ENCODE measurements at places on chromosomes 7 and 10.

- DNase-seq: no peak
These were observed 457.9 kb upstream of the TPK1 start for GRCh38 chr7:145293754-145294153.

DNA sequence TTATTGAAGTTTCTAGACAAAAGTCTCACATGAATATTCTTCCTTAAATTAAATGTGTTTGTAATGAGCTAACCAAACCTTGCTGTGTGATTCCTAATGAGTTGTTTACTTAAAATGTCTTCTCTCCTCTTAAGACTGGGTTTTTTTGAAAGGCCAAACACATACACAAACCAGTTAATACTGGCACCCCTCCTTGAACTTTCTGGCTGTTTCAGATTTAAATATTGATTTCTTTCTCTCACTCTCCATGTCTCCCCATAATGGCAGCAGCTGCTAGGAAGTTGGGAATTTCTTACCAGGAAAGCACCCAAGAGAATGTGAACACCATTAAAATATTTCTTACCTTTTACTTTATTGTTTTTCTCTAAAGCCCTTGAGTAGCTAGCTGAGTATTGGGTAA, 11.4 kb upstream of the PTN start:
- DNase-seq: no peak

DNA sequence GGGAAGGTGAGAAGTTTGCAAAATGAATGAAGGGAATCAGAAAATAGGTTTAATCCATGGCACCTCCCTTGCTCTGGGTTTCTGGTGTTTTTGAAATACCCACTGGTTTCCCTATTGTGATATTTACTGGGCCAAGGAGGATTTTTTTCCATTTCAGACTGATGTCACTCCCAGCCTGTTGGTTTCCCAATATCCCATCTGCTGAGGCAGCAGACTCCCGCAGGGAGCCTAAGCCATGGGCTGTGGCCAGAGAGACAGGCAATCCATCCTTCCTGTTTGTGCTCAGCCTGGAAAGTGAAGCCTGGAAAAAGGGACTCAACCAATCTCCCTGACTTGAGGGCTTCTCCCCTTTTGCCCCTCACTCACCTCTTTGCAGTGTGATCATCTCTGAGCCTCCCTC, 22.8 kb downstream of the FAM107B start:
- DNase-seq: no peak

DNA sequence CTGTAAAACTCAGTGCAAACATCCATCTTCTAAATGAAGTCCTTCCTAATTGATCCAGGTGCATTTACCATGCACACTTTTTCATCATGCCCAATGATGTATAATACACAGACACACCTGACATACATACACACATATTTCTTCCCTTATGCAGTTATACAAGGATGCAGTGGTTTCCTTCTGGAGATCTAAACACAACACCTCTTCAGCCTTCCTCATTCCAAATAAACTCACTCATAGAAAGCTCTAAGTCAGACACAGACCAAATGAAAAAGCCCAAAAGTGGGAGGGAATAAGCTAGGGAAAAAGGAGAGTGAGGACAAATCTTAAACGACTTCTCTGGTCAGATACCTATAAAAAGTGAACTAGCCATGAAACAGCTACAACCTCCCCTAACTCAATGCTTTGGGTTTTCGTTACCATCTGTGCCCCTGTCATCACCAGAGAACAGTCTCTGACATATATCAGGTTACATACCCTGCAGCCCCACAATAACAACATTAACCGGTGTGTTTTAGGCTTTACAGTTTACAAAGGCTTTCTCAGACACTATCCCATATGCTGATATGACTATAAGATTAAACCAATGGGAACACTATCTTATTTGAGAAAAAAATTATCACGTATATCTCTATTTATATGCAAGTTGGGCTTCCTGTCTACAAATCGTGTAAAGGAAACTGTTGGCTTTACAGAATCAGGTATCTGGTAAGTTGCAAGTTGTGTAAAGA, 675.2 kb downstream of the PHTF2 start:
- DNase-seq: no peak

GRCh38 chr7:112779667-112780066, 10.5 kb downstream of the TMEM168 start:
- DNase-seq: no peak

DNA sequence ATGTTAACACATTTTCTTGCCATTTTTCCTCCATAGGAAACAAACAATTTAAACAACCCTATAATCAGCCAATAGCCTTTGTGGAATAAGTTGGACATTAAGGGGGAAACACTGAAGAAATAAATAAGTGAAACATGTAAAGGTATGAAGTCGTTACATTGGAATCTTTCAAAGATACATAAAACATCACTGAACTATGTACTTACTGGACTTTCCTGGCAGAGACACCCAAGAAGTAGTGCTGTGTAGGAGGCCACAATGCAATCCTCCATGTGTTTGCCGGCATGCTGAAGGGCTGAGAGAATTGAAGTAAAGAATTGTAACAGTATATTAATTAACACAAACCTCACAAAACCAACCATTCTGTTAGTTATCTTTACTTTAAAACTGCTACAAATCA, 76.5 kb upstream of the GRID1 start:
- DNase-seq: no peak

- no peak for DNase-seq
These were observed 27.6 kb downstream of the AVL9 start for GRCh38 chr7:32522746-32523530.

- no peak for DNase-seq
These were observed at the start of gene ICA1 for GRCh38 chr7:8261711-8262695. TSS of gene ICA1 (minus strand) at chr7:8262167. CDS start at chr7:8235926, 26,241 bp downstream.

- DNase-seq: no peak
These were observed 88.4 kb upstream of the LANCL2 start for GRCh38 chr7:55276572-55277295.

- no peak for DNase-seq
These were observed 18.3 kb downstream of the WDR91 start for GRCh38 chr7:135192914-135193536.

DNA sequence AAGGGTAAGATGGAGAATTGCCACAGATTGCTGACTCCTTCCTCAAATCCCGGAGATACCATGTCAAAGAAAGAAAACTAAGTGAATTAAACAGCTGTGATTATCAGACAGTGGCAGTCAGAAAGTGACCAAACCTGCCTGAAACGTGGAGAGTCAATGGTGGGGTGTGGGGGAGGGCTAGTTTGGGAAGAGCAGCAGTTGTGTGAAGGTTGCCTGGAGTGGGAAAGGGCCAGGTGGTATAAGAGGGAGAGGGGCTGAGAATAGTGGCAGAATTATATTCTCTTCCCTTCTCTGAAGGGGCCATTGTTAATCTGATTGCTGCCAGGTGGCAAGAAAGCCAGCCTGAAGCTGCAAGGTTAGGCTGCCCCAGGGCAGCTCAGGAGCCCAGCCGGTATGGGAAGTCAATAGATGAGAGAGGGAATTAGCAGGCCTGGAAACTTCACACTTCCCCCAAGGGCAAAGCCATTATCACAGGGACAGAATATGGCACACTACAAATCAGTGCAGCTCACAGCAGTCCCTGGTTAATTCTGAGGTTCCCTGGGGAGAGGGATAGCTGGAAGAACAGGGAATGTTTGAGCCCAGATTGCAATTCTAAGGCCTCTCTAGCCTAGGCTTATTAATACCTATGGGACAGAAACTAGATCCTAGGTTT, 83.9 kb upstream of the ITGB1 start:
- DNase-seq: no peak

GRCh38 chr10:77300682-77301302, 336.8 kb downstream of the KCNMA1 start:
- no peak for DNase-seq

DNA sequence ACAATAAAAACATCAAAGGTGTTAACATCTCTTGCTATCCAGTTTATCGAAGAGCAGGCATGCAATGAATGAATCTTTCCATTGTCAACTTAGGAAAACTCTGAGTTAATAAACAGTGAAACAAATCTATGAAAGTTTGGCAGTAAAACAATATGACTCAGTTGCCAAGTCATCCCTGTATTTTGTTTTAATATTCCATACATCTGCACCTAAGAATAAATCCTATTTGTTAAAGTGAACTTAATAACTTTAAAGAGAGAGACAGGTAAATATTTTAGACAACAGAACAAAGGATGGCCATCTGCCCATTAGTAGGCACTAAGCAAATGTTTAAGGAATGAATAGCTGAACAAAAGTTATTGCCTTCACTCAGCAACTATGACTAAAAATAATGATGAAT, 700.5 kb upstream of the CELF2 start:
- DNase-seq: no peak

GRCh38 chr10:3094609-3095036, 27.3 kb downstream of the PFKP start:
- DNase-seq: no peak

GRCh38 chr10:10855151-10855581, 162.5 kb upstream of the CELF2 start:
- DNase-seq: no peak

GRCh38 chr10:110481919-110482318, 15.8 kb upstream of the DUSP5 start:
- no peak for DNase-seq

DNA sequence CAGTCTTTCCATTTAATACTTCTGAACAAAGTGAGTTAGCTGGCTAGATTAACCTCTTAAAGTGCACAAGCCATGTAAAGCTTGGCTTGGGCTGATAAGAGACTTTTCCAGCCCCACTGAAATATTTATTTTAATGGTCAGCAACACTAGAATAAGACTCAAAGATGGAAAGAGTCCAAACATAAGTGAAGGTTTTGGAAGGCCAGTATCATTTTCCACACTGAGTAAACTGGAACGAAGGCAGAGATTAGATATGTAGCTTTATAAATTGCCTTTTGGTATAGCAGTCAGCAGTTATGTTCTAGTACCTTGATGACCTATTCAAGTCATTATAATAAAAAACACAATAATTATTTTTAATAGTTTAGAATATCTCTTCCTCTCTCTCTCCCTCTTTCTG, 102.2 kb downstream of the HDAC9 start:
- DNase-seq: no peak

- DNase-seq: no peak
These were observed 431.4 kb downstream of the SDK1 start for GRCh38 chr7:3732395-3733005.

GRCh38 chr10:5447611-5448071, 35.3 kb downstream of the NET1 start:
- DNase-seq: no peak

GRCh38 chr7:106073701-106074100, 38.4 kb downstream of the SYPL1 start:
- DNase-seq: no peak

- no peak for DNase-seq
These were observed 7.0 kb downstream of the GPAM start for GRCh38 chr10:112176543-112176942.

DNA sequence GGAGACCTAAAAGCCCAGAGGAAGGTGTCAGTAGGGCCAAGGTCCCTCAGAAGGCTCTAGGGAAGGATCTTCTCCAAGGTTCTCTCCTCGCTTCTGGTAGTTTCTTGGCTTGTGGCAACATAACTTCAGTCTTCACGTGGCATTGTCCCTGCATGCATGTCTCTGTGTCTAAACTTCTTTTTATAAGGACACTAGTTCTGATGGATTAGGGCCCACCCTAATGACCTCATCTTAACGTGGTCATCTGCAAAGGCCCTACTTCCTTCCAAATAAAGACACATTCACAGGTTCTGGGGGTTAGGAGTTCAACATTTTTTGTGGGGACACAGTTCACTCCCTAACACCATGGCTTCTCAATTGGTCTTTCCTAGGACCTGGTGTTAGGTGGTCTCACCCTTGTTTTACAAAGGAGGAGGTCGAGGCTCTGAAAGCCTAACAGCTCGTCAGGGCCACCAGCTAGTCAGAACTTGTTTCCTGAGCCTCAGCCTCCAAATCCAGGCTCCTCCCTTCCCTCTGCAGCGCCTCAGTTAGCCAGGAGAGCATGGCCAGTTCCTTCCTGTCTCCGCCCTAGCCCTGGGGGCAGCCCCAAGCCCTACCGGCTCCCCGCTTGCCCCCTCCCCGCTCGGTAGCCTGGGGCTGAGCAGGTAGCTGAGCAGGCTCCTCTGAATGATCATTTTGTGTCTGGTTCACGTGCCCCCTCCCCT, 109.7 kb upstream of the PPIF start:
- DNase-seq: no peak

- DNase-seq: no peak
These were observed 283.4 kb downstream of the CCDC3 start for GRCh38 chr10:12717981-12718707.

GRCh38 chr7:132291481-132291880, 284.8 kb downstream of the PLXNA4 start:
- DNase-seq: no peak

DNA sequence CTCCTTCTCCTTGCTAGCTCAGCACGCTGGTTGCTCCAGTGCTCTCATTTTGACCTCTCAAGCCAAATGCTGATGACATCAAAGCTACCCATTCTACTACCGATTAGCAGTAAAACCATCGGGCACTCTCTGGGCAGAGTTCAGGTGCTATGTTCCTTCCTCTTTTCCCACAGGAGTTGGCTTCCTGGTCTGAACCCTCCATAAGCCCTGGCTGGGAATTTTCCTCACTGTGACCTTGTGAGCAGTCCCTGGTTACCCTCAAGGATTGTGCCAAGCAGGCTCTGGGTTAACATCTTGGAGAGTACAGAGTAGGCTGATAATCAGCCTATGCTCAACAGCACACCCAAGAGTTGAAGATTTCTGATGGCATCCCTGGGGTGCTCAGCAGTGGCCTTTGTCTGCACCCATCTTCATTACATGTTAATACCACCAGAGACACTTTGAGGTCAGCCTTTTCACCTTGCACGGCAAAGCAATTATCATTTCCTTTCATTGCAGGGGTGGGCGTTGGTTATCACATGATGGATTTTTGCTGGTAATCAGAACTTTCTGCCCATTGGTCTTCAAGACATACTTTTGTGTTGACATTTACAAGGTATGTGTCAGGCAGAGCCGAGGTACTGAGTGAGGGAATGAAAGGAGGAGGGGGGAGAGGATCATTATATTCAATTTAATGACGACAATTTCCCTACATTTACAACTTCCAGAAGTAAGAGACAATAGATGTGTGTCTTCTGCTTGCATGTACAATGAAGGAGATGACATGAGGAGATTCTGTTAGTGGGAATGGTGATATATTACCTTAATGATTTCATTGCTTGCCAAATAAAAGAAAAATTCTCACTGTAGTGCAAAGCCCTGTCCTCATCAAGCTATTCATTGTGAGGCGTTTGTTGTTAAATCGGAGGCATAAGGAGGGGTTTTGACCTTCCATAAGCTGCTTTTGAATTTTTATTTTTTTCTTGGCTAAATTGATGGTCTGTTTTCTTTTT, 452.0 kb downstream of the LRMDA start:
- DNase-seq: no peak

- DNase-seq: no peak
These were observed 84.5 kb downstream of the CUX1 start for GRCh38 chr7:101901661-101902491.

DNA sequence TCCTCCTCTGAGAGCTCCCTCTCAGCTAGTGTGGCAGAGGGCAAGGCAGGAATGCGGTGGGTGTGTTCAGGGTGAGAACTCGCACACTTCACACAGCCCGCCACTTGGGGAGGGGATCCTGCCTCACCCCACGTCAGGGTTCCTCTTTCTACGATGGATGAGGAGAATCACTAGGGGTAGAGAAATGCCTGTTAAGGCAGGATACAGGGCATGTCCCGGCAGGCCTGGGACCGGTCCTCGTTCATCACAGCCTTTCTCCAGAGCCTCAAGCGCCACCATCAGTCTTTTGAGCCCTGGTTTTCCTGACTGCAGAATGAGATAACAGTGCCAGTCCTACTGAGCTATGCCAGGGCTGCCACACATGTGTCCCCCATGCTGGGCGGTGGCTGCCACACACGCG, 546.7 kb upstream of the ADARB2 start:
- DNase-seq: no peak

All from effector CD4-positive, alpha-beta T cell (primary cell).